Suppressor macrophage treated with lipopolysaccharide for 1 hour (primary cell): ENCODE measurements at places on chromosomes 7 and 10.
A peak's percentile ranks its signal among the peaks of the same experiment; 100 is the strongest.

GRCh38 chr7:139782932-139783331 lies 5.1 kb upstream of the HIPK2 start:
- peak; percentile 29 for DNase-seq

- no peak for DNase-seq
Measured at GRCh38 chr7:122412441-122412840, 107.9 kb upstream of the FEZF1 start.

DNA sequence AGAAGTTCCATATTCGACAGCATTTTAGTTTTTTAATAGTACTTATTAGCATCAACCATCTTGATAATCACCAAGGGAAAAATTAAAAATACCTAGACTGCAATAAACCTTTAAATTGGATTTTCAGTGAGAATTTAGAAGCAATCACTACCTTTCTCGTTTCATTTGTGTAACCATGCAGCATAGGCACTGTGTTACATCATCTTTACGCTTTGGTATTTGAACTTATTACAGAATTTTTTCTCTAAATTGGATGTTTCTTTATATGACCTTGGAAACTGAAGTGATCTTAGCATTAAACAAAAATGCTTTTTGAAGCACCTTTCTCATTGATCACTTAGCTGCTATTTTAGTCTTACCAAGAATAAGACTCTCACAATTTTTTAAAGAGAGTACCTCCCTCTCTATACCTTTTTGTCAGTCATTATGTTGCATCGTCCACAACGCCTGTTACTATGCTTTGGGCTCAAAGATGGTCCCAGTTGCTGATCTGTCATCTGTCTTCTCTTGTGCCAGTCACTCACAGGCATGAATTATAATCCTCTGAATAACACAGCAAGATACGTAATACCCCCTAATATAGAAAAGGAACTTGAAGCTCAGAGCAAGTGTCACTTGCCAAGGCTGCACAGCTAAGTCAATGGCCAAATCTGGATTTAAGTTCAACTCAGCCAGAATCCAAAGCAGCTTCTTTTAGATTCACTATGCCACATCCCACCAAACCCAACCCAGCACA lies 19.6 kb upstream of the ASCC1 start:
- DNase-seq = no peak

DNA sequence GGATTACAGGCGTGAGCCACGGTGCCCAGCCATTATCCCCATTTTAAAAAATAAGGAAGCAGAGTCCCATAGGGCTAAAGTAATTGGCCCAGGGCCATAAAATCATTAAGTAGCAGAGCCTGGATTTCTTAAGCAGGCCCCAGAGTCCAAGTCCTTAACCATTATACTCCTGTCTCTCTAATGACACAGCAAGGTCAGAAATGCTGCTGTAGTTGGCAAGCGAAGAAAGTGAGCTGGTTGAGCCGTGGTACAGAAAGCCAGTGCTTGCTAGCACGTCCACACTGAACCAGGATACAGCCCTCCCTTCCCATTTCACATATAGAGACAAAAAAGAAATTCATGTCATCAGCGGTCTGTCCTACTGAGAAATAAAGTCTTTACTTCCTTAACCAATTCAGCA lies 562.7 kb downstream of the GALNT17 start:
- no peak for DNase-seq

DNA sequence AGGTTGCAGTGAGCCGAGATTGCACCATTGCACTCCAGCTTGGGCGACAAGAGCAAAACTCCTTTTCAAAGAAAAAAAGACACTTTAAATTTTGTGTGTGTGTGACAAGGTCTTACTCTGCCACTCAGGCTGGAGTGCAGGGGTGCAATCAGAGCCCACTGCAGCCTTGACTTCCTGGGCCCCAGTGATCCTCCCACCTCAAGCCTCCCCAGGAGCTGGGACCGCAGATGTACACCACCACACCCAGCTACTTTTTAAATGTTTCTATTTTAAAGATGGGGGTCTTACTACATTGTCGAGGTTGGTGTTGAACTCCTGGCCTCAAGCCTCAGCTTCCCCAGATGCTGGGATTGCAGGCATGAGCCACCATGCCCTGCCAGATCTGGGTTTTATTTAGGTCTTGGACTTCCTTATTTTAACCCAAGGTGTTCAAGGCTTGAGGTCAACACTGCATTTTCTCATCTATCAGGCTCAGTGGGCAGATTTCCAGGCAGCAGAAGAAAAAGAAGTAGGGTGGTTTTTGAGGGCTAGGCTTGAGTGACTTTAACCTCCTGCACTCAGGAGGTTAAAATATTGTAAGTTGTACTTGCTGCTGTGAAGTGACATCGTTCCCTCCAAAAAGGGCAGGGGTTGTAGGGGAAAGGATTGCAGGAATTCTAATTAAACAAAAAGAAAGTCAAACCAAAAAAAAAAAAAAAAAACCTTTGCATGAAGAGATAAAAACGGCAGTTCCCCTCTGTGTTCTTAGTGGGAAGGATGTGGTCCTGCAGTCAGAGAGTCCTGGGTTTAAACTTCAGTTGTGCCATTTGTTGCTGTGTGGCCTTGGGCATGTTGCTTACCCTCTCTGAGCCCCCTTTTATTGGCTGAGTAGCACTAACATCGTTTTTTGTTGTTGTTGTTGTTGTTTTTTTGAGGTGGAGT lies 71.5 kb downstream of the CARD11 start:
- no peak for DNase-seq

GRCh38 chr7:121278120-121279021 lies 50.4 kb upstream of the WNT16 start:
- DNase-seq = no peak

- DNase-seq = no peak
Measured at GRCh38 chr7:138249975-138250374, 173.7 kb downstream of the AKR1D1 start.

DNA sequence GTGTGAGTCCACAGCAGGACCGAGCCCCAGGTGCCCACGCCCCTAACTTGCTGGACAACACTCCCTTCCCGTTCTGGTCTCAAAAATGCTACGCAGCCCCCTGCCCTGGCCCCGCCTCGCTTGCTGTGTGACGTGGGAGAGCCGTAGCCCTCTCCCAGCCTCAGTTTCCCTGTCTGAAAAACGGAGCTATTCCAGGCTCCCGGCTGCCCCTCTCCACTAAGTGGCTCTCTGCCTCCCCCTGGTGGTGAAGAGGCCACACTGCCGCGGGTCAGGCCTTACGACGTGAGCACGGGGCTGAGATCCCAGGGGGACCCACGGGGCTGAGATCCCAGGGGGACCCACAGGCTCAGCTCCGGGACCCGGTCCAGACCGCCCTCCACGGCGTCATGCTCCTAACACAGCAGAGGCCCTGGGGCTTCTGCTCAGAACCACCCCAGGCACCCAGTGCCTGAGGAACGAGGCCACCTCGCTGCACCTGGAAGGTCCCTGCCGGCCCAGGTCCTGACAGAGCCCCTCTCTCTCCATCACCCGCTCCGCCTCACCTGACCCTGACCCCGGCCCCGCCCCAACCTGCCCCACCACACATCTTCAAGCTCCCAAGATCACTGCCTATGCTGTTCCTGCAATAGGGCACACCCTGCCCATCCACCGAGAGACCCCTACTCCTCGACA lies 26.7 kb downstream of the MICALL2 start:
- peak; percentile 76 for DNase-seq

- DNase-seq = no peak
Measured at GRCh38 chr7:18027628-18028027, at the start of gene PRPS1L1. PRPS1L1 (minus strand) TSS chr7:18027846.

DNA sequence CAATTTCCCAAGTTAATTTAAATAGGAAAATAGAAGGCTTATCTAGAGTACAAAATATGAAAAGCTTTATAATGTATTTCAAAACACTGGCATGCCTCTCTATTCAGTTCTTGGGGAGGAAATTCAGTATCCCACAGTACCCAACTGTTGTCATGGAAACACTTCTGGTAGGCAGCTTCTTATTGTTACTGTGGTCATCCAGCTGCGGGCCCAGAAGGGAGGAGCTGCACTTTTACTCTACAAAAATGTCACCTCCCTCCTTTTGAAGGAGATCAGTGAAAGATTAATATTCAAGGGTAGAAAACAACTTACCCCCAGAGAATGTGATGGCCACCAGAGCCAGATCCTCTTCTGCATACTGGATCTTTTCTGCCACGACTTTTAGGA lies 202.8 kb downstream of the RAPGEF5 start:
- no peak for DNase-seq

DNA sequence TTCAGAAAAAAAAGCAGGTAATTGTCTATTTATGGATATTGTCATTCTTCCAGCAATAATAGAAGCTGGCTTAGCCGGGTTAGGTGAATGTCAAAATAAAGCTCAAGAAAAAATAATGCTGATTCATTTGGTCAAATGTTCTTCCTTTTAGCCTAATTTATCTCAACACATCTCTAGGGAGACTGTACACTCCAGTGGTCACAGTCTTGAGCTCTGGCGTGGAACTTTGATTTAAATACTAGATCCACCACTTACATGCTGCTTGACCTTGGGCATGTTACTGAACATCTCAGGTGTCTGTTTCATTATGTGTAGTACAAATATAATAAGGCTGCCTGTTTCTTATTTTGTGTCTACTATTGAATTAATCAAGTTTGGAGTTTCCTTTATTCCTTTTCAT lies 22.0 kb downstream of the PRTFDC1 start:
- no peak for DNase-seq

- DNase-seq = no peak
Measured at GRCh38 chr7:39688611-39689480, 65.5 kb downstream of the RALA start.

DNA sequence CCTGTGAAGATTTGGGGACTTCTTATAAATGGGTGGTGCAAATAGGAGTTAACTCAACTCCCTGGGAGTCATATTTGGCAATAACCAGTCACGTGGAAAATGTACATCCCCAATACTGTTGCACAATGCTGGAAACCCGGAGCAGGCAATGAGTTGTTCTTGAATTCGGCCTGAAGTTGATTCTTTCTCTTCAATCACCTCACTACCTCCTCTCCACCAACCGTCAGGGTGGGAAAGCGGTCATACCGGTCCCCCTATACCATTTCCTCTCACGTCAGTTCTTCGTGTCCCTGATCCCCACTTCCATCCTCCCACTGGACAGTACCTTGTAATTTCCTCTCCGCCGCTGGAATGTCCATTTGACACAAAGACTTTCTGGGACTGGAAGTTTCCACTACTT lies 2.8 kb downstream of the GIMAP5 start:
- DNase-seq = peak; percentile 92

DNA sequence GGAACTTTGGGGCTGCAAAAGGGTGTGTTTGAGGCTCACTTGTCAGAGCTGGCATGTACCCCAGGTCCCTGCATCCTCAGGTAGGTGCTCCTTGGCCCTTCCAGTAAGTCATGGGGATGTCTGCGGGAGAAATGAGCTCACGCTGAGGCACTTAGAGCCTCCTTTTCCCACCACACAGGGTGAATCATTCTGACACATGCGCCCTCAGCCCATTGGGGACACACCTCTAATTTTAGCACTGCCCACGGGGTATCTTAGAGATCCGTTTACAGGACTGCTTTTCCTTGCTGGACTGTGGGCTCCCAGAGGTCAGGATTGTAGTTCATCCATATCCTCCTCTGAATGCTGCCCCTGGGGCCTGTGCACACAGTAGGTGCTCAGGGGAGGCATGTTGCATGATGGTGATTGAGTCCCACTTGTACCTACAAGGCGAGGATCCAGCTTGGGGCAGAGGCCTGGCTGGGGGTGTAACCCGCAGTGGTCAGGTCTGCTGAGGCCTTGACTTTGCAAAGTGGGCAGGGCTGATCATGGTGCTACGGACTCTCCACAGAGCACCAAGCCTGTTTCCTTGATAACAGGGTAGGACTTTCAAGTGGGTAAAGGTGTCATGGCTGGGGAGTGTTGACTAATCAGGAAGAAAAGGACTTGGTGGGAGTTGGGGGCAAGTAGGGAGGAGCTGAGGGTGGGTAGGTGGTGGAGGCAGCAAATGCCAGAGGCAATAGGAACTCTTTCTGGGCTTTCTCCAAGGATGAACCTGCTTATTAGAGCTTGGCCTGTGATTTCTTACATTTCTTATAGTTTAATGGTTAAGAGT lies 5.8 kb downstream of the TSPAN15 start:
- peak; percentile 61 for DNase-seq

- no peak for DNase-seq
Measured at GRCh38 chr10:119466076-119466475, 76.4 kb downstream of the RGS10 start.

DNA sequence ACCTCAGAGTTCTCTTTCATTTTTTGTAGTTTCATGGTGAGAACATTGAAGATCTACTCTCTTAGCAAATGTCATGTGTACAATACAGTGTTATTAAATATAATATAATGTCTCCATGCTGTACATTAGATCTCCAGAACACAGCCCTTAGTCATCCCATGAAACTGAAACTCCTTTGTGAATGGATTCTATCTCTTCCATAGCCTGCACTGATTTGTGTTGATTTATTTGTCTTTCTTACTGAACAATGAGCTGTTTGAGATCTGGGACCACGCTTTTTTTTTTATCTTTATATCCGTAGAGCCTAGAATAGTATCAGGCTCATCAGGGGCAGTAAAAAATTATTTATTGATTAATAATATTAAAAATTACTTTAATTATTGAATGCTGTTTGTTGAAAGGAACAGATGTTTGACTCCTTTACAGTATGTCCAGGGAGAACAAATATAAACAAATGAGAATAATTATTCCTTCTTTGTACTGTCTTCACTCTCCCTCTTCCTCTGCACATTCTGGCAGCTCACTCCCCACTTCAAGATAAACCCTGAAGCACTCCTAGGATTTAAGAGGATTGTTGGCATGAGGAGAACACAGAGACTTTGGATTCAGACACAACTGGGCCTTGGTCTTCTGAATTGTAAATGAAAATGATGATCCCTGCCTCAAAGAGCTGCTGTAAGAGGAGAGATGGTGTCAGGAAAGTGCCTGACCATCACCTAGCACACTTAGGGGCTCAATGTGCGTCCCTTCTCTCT lies 81.6 kb upstream of the MSRB2 start:
- DNase-seq = no peak

DNA sequence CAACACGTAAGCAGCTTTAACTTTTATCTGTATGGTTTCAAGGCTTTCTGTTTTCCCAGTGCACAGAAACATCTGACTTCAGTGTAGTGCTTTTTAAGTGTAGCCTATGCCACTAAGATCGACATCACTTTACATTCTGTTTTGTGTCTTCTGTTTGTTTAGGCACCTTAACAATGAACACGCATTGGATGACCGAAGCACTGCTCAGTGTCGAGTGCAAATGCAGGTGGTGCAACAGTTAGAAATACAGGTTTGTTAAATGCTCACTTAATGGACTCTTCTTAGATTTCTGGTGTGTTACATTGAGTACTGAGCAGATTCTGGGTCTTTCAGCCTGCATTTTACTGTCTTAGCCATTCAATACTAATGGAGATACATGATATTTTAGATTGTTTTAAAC lies 237.4 kb downstream of the FOXP2 start:
- no peak for DNase-seq

- DNase-seq = peak; percentile 4
Measured at GRCh38 chr10:121076776-121077715, 225.9 kb downstream of the WDR11 start.

- DNase-seq = peak; percentile 89
Measured at GRCh38 chr10:102455893-102456471, 4.6 kb upstream of the C10orf95 start.

DNA sequence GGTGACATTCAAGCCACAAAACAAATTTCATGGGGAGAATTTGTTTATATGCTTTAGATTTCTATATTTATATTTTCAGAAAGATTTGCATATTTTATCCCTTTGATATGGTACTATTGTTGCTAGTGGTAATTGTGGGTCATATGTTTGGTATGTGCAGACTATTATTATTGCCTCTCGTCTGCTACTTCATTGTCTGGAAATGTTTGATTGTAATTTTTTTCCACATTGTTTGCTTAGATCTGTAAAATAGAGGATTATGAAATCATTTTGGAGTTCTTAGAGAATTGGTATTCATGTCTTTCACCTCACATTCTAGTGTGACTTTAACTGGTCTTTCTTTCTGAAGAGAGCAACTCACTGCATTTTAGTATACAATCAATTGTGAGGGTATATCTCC lies 44.7 kb downstream of the MYO3A start:
- DNase-seq = no peak
